Anterior cingulate cortex (tissue), 58 donors: ENCODE measurements at places on chromosomes 4 and X.
A peak's percentile ranks its signal among the peaks of the same experiment; 100 is the strongest.

DNA sequence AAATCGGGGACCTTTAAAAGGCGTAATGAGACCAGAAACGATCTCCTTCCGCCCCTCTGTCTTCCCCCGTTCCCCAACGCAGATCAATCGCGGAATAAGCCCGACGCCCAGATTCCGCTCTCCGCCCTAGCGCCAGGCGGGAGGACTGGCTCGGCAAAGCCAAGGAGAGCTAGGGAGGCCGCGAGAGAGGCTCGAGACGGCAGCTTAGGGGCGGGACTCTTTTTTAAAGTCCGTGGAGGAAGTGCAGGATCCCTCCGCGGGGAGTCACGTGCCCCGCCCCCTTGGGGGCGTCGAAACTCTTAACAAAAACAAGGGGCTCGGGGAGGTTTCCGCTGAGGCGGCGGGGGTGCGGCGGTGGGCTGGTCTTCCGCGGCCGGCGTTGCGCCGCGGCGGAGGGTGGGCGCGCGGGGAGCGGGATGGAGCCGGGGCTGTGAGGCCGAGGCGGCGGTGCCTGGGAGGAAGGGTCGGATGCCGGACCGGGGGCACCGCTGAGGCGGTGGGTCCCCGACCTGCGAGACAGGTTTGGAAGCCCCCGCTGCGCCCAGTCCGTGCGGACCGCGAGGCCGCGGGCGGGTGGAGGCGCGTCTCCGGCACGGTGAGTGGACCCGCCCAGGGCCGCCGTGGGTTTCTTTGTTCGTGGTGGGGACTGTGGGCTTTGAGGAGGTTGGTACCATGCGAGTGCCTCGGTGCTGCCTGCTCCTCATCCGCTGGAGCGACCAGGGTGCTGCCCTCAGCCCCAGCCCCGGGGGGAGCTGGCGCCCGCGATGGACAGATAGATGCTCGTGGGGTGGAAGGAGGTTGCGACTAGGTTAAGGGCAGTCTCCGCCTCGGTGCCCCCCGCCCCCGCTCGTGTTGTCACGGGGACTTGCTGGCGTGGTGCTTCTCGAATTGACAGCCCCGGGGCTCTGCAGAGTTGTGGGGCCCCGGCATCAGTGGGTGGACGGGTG lies at the start of gene CCNG2:
CCNG2 (plus strand) TSS at position 296 of the 947 bp plus-strand sequence. CDS start 1,326 bp downstream, outside the sequence.
- peak; percentile 91 for DNase-seq

- DNase-seq, result no peak
These were observed 166.4 kb downstream of the CBR4 start for GRCh38 chr4:168843635-168844034.

- no peak for DNase-seq
These were observed 32.9 kb upstream of the XK start for GRCh38 chrX:37652589-37653231.

GRCh38 chr4:42452823-42453222 lies 55.5 kb downstream of the SHISA3 start:
- no peak for DNase-seq
